ENCODE measurements at places on chromosomes 7 and 10.

DNA sequence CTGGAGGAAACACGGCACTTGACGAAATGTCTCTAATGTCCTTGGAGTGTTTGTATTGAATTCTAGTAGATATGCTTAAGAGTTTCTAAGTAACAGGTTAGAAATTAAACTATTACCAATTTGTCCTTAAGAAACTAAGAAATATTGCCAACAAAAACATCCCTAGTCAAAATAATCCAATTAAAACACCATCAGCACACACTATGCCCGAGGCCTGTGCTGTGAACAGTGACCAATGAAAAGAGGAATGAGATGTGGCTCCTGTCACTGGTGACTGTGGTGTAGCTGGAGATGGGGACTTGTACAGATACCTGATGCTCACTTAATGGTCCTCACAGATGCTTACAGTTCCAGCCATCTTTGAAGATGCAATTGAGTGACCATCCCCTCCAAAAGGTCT is 651.1 kb downstream of the SORCS3 start:
- no peak for DNase-seq

DNA sequence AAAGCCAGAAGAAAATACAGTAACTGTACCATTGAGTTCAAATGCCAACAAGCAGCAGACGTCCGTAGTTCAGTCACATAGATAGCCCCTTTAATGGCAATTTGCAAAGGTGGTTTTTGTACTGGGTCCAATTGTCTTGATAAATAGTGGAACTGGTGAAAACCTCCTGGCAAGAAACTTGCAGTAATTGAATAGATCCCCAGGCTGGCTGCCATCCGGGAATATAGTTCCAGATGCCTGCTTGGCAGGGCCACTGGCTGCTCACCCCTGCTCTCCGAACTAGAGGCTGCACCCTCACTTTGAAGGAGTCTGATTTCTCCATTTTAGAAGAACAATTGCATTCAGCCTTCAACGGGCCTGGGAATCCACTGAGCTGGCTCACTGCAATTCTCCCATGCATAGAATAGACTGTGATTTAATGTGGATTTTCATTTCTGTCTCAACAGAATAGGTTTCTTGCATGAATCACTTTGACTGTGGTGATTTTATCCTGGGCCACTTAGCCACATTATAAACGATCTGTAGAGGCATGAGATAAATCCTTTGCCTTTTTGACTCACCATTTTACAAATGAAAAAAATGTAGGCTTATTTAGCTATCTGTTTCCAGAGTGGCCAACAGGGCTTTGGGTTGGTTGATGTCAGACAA is 35.9 kb upstream of the ELMO1 start:
- DNase-seq: no peak

- DNase-seq: peak; percentile 47
Measured at GRCh38 chr7:44534501-44534900, 6.6 kb downstream of the NPC1L1 start.

DNA sequence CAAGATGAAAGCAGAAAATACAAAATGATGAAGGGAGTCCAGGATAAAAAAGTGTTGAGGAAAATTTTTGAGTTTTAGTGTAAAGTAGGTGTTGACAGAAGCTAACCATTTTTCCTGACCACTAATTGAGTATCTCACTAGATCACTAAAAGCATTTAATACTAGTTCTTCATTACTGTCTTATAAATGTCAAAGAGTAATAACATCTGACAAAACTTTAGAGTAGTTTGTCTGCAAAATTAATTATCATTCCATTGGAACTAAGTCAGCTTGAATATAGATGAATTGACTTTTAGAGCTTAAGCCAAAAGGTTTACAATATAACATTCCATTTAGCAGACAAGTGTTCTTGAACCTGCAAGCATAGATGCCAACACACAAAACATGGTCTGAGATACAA is 232.9 kb downstream of the FOXP2 start:
- no peak for DNase-seq

- no peak for DNase-seq
Measured at GRCh38 chr10:7054915-7055314, 355.9 kb downstream of the SFMBT2 start.

- peak; percentile 12 for DNase-seq
Measured at GRCh38 chr10:101441541-101442455, 87.8 kb downstream of the BTRC start.

DNA sequence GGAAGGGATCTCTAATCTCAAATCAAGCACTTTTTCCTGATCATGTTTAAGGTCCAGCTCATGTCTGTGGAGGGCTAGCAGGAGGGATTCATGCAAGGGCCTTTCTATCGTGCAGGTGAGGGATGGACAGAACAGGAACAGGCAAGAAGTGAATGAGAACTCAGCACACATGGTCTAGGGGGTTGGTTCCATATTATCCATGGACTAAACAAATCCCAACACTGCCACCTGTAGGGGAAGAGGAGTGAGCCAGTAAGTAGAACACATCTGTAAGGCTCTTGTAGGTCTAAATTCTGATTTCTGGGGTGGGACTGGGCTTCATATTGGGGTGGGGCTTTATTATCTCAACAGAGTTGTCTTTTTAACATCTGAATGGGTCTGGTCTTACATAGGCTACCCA is 138.0 kb upstream of the TARP start:
- no peak for DNase-seq

- DNase-seq: peak; percentile 55
Measured at GRCh38 chr7:37208528-37208927, 240.1 kb downstream of the ELMO1 start.

GRCh38 chr7:21429021-21429420 is 1.1 kb downstream of the SP4 start:
- no peak for DNase-seq

GRCh38 chr10:80540618-80540980 is 2.9 kb downstream of the SH2D4B start:
- DNase-seq: no peak

- no peak for DNase-seq
Measured at GRCh38 chr7:45055594-45056219, 33.1 kb downstream of the NACAD start.

- DNase-seq: no peak
Measured at GRCh38 chr10:49595003-49595712, 15.0 kb upstream of the SLC18A3 start.

DNA sequence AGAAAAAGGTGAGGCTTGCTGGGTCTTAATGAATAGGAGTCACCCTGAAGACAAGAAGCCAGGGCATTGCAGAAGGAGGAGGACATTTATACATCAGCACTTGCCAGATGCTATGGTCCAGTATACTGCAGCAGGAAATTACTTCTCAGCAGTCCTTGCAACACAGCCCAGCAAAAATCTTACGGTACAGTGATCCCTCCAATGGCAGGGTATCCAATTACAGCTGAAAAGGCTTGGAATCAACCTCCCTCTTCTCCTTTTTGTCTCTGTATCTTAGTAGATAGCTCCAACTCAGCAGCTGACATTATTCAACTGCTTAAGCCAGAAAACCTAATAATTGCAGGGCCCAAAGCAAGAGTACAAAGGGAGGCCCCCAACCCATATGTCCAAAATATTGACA is 128.3 kb upstream of the COBL start:
- no peak for DNase-seq

DNA sequence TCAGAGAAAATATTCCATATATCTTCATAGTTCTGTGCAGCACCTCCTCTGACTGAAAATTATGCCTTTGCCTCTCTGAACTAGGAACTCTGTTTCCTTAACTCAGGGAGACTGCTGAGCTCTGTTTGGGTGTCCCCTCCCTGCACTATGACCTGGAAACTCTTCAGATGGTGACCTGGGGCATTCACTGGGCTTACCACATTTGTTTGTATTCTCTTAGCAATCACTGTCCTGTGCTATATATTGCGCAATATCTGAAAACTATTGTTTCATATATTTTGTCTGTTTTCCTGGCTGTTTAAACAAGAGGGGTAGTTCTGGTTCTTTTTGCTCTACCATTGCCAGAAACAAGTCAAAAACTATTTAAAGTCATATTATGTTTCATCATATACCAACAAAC is 181.8 kb upstream of the KIAA1217 start:
- DNase-seq: no peak

- no peak for DNase-seq
Measured at GRCh38 chr7:31078363-31078990, 26.4 kb downstream of the ADCYAP1R1 start.

DNA sequence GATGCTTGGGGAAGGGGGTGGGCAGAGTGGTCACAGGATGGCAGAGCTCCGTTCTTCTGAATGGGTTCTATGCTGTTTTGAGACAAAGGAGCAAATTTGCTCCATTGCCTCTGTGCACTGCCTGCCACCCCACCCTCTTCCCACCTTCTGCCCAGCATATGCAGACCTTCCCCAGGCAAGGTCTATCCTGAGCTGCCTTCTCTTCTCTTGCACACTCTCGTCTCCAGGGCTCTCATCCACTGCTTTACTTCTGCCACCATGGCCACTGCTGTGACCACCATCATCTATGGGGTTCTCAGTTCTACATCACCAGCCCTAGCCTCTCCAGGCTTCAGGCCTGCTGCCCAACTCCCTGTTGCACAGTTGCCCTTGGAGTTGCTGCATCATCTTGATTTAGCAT is 230.4 kb downstream of the TMEM178B start:
- DNase-seq: no peak

DNA sequence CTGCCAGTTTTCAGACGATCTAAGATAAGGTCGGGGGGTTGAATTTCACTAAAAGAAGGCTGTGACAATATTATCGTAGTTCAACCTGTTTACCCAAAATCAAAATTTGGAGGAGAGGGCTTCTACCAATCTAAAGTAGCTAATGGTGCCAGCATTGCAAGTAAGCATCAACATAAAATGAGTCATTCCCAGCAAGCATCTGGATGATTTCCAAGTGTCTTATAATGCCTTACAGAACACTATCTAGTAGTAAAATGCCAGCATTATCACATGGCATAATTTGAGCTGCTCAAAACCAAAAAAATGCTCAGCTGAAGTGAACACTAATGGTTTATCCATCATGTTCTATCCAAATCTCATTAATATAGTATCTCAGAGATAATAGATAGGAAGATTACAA is 1193.9 kb downstream of the DNAJB9 start:
- DNase-seq: no peak

GRCh38 chr7:108091461-108091831 is 38.7 kb downstream of the LAMB4 start:
- DNase-seq: no peak

DNA sequence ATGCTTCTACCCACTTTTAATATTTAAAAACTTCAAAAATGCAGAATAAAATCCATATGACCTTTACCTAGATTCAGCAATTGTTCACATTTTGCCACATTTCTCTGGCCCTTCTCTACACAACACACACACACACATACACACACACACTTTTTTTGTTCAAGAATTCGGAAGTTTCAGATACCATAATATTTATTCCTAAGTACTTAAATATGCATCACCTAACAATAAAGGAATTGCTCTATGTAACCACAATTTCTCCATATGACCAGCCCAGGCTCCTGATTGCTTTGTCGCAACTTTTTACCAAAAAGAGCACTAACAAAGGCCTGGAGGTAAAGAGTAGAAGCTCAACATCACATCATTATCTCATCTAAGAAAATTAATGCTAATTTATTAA is 106.6 kb downstream of the FAS start:
- DNase-seq: no peak

- no peak for DNase-seq
Measured at GRCh38 chr10:117519286-117519685, 23.3 kb upstream of the EMX2 start.

DNA sequence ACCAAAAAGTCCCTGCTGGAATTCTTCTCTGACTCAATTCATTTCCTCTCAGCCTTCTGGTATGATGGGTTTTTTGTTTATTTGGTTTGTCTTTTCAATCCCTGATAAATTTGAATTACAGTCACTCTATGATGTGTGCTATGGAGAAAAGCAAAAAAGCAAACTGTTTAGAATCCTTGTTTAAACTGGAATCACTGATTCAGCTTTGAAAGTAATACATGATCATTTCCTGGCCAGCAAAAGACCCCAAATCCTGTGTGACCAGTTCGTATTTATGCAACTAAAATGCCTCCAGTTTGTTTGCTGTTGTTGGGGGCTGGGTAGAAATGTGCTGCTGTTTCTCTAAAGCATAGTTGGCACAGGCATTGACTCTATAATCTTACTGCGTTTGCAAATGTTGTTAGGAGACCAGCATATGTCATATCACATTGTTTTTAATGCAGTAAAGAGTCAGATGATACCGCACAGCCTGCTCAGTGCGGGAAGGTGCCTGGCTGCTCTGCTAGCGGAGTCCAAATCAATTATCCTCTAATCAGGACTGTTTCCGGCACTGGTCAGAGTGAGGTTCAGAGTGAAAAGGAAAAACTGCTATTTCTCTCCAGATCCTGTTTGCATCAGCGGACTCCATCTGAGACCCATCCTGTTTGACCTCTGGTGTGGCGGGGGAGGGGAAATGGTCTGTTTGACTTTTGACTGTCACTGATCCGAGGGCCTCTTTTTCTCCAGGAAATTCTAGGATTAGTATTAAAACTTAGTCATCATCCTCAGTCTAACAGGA is 40.6 kb upstream of the ADD3 start:
- no peak for DNase-seq

- no peak for DNase-seq
Measured at GRCh38 chr10:69846293-69846921, 44.7 kb downstream of the COL13A1 start.

- no peak for DNase-seq
Measured at GRCh38 chr10:132401401-132402118, 4.6 kb downstream of the PWWP2B start.

DNA sequence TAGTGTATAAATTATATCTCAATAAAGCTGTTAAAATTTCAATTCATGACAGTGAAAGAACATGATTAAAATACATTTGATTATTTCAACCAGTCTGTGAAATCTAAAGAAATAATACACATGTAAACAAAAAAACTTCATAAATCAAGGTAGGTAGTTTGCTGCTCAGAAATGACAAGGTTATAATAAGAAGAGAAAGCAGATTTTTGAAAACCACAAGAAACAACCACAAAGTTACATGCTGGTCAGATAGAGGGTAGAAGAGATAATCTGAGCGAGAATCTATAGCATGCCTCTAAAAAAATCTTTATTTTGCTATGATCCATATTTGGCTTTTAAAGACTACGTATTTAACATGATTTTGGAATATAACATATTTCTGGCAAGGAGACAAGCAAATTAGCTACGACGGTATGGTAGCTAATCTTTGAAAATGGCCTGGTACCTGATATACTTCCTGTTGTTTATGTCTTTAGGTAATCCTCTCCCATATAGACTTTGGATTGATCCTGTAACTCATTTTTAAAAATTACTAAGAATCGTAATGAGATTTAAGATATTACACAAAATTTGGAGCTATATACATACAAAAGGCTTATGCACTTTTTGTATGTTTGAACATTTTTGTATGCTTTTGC is 23.5 kb upstream of the VCL start:
- DNase-seq: no peak

GRCh38 chr10:24790599-24790998 is 66.9 kb upstream of the ARHGAP21 start:
- no peak for DNase-seq

- no peak for DNase-seq
Measured at GRCh38 chr10:131694781-131695495, 205.9 kb upstream of the PPP2R2D start.

DNA sequence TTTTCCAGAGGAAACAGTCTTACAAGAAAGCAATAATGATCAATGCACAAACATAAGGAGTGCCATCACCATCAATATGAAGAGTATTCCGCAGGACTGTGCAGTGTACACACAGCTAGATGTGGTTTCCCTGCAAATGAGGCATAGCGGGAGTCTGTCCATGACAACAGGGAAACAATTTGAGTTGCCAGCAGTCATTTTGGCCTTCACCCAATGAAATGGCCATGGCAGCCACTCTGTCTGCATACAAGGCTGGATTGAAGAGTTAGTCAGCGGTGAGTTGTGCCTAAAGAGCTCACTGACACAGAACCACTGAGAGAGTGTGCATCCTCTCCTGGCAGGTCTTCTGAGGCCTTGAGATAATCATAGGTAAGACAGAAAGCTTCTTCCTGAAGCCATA is 303.3 kb downstream of the IPMK start:
- no peak for DNase-seq

- no peak for DNase-seq
Measured at GRCh38 chr7:134662871-134663205, 16.2 kb downstream of the BPGM start.

Measured in CD4-positive, alpha-beta T cell treated with Interleukin-17A for 4 hours (primary cell).